ENCODE measurements at places on chromosomes 12 and 14.

DNA sequence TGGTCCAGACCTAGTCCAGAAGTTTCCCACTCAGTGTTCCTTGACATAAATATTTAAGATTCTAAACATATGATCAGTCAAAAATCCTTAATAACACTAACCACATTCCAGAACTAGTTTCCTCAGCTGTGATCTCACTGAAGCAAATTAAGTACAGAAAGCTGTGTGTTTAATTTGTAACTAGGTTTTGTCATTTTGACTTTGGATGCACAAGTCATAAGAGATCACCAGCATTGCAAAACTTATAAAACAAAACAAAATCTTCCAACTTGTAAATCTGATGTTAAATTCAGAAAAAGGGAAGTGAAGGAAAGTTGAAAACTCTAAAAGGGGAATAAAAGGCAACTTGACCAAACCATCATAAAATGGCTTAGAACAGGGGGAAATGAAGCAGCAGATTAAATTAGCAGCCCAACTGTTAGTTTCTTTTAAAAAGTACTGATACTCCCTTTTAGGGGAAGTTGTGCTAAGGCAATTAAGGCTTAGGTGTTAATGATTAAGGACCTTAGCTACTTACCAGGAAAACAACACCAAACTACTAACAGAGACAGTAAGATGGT lies 56.6 kb downstream of the SH2B3 start:
- DNase-seq: peak; percentile 36

GRCh38 chr12:49294804-49295081 lies 204 bp upstream of the PRPH start:
- DNase-seq: peak; percentile 75

- DNase-seq: no peak
Observed at GRCh38 chr12:9179781-9180180, 28.4 kb downstream of the PZP start.

- DNase-seq: no peak
Observed at GRCh38 chr12:54658306-54659264, 10.4 kb upstream of the DCD start.

Data from eye (tissue), 1 donor.